ENCODE measurements at places on chromosomes 11 and 22. TPM values are rescaled to one million over a fixed set of nuclear protein-coding genes. Genes with fewer than 3 reads are reported as not detected.

The OR2AG1 gene
- not detected for total RNA-seq

The MS4A1 gene
- total RNA-seq = not detected

The SULT4A1 gene
- total RNA-seq = not detected

The GLB1L3 gene
- total RNA-seq = not detected

The TUBGCP6 gene
- total RNA-seq = 19.3 TPM

The CCDC188 gene
- 0.15 TPM for total RNA-seq

The PGA5 gene
- not detected for total RNA-seq

The ART5 gene
- total RNA-seq = 6.5 TPM

The GSTT2B gene
- total RNA-seq = 14.3 TPM

The KRTAP5-10 gene
- total RNA-seq = not detected

The TPH1 gene
- total RNA-seq = 0.05 TPM

The WNT11 gene
- 7.5 TPM for total RNA-seq

The MTNR1B gene
- not detected for total RNA-seq

The APOL1 gene
- 13.3 TPM for total RNA-seq

The DEPDC5 gene
- 16.8 TPM for total RNA-seq

The ALDH3B2 gene
- not detected for total RNA-seq

The INPP5J gene
- total RNA-seq = 27.2 TPM

The TBX10 gene
- not detected for total RNA-seq

The MRGPRX4 gene
- not detected for total RNA-seq

The CEND1 gene
- not detected for total RNA-seq

The OR4X1 gene
- total RNA-seq = not detected

The MAJIN gene
- total RNA-seq = not detected

The DDIAS gene
- total RNA-seq = 0.76 TPM

The SCUBE1 gene
- 0.23 TPM for total RNA-seq

The MUC5AC gene
- not detected for total RNA-seq
